ENCODE measurements at places on chromosomes 7 and 10.

DNA sequence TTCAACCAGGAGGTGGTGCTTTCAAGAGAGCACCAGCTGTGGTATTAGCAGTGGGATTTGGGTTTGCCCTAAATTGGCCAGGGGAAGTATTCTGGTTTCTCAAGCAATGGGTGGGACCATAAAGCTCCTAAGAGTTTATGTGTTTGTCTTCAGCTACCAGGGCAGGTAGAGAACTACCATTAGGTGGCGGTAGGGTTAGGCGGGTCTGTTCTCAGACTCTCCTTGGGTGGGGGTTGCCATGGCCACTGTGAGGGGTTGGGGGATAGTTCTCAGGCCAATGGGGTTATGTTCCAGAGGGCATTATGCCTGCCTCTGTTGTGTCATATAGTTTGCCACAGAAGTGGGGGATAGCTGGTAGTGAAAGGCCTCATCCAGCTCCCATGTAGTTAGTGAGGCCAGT, 47.7 kb upstream of the BICC1 start:
- no peak for DNase-seq

GRCh38 chr7:25854608-25855497, 297.1 kb upstream of the NFE2L3 start:
- peak; percentile 88 for DNase-seq

DNA sequence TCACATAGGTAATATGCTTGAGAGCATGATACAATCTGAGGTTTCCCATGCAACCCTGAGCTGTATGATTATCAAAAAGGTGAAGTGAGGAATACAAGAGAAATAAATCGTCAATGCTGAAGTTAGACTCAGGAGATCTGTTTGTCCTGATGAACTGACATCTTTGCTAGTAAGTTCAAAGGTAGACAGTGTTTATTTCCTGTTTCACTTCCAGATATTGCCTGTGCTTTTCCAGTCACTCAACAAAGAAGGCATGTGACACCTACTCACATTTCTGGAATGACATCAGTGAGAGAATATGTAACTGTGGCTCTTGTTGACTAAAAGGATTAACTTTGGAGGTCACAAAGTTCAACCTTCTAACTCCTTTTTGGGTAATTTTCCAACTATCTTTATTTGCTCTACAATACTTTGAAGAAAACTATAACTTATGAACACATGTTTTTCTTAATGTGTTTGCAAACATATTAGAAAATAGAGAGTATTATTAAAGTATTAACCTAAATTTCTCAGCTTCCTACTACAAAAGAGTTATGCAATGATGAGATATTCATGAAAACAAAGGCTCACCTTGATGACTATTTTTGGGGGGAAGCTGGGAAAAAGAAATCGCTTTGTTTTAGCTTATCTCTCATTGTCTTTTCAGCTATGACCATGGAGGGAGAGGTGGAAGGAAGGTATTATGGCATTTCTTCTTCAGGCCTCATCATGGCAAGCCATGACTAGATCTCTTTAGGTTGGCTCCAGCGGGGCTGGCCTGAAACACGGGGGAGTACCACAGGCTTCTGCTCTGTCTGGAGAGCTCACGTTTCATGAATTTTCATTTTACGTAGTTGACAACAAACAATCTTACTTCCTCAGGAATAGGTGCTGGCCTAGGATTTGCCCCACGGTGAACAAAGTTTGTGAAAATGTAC, 214.7 kb upstream of the SLC26A5 start:
- DNase-seq = no peak

DNA sequence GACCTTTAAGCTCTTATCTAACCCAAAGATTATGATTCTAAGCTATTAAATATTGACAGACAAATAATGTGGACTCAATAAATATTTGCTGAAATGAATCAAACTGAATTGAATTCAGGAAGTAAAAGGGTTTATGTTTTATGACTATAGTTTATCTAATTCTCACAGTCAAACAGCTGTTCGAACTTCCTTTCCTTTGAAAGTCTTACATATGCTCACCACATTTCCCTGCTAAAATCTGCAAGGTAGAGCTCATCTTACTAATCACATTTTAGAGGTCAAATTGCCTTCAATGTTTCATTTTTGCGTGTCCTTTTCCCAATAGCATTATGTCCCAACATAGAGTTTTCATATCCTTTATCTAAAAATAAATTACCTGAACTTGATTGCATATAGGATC, 154.9 kb upstream of the PPP1R3A start:
- DNase-seq = no peak

DNA sequence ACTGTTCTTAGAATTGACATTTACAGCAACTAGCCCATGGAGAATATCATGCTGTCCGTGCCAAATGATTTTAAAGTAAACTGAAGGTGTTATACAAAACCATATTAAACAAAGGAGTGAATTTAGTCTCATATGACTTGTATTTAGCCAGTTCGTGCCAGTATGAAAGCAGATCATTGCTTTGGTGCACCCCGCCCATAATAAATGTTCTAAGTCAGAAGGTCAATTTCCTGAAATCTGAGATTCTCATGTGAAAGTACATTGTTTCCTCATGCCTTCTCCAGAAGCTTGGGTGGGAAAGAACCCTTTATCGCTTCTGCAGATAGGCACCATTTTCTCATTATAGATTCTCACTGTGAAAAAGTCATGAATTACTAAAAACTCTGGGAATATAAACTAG, 106.4 kb downstream of the CAMK1D start:
- no peak for DNase-seq

DNA sequence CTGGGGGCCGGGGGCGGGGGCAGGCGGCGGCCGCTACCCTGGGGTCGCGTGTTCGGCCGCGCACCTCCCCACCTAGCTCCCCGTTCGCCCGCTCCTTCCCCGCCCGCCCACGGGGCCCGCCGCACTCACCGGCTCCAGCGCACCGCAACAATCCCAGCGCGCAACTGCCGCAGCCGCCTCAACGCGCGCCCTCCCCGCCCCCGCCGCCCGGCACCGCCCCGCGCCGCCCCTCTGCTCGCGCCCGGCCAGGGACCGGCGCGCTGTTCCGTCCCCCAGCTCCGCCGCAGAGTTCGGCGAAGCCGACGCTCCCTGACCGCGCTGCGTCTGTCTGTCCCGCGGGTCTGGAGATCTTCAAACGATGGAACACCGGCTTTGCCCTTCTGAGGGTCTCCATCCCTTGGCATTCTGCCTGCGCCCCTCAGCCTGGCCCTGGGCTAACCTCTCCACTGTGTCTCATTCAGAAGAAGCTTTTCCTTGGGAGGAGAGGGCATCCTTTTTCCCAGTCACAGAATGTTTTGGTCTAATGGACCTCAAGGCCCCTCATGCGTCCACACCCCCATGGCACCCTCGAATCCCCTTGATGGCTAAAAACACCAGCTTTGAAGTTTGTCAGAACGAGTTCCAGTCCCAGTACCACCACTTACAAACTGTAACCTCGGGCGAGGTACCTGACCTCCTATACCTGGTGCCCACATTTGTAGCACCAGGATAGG, at the start of gene NT5C2:
NT5C2 (minus strand) TSS at position 166 of the 713 bp plus-strand sequence. CDS start 18,314 bp downstream, outside the sequence.
- peak; percentile 43 for DNase-seq

- DNase-seq = no peak
Observed at GRCh38 chr7:21967598-21968003, 21.9 kb upstream of the CDCA7L start.

DNA sequence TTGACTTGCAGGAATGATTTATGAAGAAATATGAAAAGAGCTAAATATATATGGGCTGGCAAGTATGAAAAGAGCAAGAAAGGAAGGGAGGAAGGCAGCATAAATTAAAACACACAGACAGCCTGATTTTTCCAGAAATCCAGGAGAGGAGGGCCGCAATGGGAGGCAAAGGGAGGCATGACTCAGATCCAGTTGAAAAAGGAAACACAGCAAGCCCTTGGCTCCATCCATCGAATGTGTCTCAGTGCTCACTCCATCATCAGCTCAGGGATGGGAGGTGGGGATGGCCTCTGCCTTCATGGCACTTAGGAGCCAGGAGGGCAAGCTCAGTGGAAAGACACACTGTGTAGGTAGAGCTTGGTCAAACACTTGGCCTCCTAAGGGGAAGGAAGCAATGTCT, 75.7 kb upstream of the PDZD8 start:
- DNase-seq = no peak

GRCh38 chr10:100333661-100334440, 3.8 kb upstream of the PKD2L1 start:
- DNase-seq = no peak

DNA sequence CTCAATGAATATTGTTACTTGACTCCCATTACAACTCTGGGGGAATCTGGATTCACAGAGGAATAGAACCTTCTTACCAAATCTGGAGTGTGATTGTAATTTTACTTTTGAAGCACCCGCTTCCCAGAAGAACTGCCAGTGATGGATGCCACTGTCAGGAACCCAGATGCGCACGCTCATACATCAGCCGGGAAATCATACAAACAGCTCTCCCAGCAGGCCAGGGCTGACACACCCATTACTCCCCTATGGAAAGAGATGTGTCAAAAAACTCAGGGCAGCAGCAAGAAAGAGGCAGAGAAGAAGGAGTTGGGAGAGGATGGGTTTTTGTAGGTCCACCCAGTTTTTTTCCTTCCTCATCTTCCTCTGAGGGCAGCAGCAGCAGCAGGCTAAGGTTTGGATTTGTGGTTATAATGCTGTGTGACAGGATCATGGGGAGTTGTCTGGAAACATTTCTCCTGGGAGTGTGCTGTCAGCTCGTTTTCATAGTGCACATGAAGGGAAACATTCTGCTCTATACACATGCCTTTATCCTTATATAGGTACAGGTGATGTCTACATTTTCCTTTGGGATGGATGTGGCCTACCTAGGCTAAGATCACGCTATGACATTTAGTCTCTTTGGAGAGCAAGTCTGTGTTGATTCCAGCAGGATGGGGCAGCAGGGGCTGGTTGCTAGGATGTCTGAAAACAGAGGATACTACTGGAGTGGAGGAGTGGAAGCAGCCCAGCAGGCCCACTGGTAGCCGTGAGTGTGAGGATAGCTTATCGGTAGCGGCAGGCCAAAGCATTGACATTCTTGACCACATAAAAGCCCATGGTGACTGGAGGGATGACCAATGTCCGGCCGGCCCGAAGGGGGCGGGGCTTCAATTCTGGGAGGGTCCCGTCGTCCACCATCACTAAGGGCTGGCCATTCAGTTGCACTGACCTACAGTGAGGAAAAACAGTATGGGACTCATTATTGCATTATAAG, 12.4 kb upstream of the HPS1 start:
- DNase-seq = no peak

GRCh38 chr7:148436571-148436970, 154.0 kb upstream of the C7orf33 start:
- no peak for DNase-seq

- no peak for DNase-seq
Observed at GRCh38 chr7:102982235-102982634, 69.4 kb downstream of the LRRC17 start.

DNA sequence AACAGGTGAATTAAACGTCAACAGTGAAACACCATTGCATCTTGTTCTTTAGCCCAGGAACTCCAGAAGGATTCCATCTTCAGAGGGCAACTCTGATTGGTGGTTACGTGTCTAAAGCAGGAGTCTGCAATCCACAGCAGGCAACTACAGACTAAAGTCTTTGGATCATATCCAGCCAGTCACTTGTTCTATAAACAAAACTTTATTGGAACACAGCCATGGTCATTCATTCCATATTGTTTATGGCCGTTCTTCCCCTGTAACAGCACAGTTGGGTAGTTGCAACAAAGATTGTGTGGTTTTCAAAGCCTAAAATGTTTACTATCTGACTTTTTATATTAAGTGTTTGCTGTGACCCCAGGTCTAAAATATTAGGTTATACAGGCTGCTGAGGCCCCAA, 94.7 kb upstream of the IMMP2L start:
- no peak for DNase-seq

- no peak for DNase-seq
Observed at GRCh38 chr10:133050371-133050770, 37.4 kb upstream of the ADGRA1 start.

GRCh38 chr10:116611153-116611545, 9.6 kb upstream of the PNLIPRP2 start:
- DNase-seq = no peak

DNA sequence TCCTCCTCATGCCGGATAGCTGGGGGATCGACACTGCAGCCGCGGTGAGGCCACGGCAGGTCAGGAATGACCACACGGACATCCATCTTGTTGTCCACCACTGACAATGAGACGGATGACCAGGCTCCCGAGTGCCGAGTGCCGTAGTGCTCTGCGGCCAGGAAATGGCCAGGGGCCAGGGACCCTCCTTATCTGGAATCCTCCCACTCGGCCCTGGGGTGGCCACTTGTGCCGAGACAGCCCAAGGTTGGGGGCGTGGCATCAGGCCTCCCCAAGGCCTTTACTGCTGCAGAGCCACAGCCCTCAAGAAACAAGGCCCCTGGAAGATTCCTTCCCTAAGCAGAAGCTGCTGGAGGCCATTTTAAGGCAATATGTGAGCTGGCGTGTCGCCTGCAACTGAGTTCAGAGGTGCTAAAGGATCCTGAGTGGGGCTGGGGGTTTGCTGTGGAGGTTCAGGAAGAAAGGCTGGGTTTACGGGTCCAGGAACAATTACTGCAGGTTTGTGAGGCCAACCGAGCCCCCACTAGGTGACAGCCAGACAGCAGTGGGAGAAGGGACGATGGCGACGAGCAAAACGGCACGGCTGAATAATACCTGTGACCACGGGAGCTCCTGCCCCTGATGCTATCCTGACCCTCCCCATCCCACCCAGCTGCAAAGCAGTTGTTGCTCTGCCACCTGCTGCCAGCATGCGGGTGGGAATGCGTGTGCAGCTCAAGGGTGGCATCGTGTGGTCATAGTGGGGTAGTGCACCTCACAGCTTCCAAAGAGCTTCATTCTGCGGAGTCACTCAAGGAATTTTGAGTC, 31.6 kb upstream of the LEP start:
- DNase-seq = peak; percentile 59

DNA sequence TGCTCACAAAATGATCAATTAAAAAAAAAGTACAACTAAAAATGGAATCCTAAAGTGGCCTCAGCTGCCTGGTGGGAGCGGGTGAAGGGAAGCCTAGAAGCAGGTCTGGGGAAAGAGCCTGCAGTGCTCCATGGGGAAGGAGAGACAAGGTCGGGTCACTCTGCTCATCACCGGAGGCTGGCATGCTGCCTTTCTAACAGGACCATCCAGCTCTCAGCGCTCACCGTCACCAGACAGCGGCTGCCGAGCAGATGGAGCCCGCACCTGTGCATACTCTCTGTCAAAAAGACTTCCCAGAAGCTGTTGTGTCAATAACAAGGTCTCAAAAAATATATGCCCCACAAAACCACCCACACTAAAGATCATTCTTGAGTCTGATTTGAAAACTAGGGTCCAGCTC, 112.8 kb downstream of the BAMBI start:
- no peak for DNase-seq

GRCh38 chr7:43764807-43765491, 6.5 kb downstream of the BLVRA start:
- DNase-seq = no peak
